ENCODE measurements at places on chromosomes 12 and 14.

DNA sequence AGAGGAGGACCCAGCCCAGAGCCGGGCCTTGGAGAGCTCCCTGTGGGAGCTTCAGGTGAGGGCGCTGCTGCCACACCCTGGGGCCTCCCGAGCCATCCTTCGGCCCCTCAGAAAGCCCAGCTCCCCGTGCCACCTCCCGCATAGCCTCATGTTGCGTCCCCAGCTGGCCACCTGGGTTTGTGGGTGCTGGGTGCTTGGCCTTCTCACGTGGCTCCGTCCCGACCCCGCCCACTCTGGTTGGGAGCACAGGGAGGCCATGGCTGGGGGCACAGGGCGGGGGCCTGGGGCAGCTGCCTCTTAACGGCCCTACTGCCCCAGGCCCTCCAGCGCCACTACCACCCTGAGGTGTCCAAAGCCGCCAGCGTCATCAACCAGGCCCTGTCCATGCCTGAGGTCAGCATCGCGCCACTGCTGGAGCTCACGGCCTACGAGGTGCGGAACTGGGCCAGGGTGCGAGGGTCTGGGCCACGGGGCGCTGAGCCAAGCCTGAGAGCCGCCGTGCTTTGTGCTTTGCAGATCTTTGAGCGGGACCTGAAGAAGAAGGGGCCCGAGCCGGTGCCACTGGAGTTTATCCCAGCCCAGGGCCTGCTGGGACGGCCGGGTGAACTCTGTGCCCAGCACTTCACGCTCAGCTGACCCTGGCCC, 7.6 kb downstream of the NOC4L start:
- DNase-seq, result no peak

GRCh38 chr14:92770484-92770883, 22.1 kb upstream of the LGMN start:
- DNase-seq, result no peak

DNA sequence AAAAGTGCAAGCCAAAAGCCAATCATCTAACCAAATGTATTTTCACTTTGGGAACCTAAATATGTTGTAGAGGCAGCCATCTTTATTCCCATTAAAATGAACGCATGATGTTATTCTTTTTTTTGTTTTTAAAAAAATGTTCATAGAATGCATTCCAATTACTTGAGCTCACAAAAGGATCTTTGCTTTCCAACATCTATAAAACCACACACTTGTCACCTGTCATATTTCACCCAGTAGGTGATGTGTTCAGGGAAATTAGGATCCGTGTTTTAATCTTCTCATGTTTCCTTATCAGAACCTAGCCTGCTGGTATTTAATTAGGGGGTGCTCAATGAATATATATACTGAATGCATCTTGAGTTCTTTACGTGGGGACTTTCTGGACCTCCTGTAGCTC, 13.6 kb downstream of the TTC8 start:
- no peak for DNase-seq

DNA sequence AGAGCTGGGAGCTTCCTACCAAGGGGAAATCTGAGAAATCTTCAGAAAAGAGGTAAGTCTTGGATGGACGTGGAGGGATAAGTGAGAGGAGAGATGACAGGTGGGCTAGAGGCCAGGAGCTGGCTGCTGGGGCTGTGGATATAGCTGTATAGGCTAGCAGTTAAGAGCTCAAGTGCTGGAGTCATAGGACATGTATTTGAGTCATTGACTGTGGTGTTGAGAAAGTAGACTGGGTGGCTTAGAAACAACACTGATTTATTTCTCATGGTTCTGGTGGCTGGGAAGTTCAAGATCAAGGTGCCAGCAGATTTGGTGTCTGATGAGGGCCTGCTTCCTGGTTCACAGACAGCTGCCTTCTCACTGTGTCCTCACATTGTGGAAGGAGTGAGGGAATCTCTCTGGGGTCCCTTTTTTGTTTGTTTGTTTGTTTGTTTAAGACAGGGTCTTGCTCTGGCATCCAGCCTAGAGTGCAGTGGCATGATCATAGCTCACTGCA, 151.1 kb upstream of the FUT8 start:
- no peak for DNase-seq

DNA sequence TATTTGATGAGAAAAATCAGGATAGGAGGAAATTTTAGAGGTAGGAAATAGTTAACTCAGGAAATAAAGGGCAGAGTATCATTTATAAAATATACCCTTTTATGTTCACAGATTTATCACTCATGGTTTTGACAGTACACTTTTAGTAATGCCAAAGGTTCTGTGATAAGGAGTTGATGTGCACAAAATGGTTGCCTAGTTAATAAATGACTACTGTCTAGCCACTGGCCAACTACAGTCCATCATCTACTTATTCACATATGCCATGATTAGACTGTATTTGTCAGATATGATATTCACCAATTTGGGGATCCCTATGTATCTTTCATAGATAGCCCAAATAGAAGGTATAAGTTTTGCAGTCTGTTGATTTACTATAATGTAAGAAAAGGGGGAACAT, 19.2 kb upstream of the GXYLT1 start:
- DNase-seq, result no peak

- DNase-seq, result no peak
These were observed 91.0 kb upstream of the DIO3 start for GRCh38 chr14:101470266-101470665.
